ENCODE measurements at places on chromosomes 1 and 21.

DNA sequence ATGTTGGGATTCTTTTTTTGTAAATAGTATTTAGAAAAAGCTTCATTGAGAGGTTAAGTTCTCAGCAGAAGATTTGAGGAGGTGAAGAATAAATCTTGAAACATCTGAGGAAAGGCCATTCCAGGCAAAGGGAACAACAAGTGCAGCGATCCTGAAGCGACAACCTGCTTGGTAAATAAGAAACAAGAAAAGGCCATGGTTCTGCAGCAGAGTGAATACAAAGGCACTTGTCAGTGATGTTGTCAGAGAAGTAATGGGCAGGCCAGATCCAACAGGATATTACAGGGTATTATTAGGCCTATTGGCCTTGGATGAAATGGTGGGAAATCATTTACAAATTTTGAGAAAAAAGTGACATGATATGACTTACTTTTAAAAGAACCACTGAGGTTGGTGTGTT lies 960.0 kb downstream of the PLA2G4A start:
- no peak for DNase-seq

DNA sequence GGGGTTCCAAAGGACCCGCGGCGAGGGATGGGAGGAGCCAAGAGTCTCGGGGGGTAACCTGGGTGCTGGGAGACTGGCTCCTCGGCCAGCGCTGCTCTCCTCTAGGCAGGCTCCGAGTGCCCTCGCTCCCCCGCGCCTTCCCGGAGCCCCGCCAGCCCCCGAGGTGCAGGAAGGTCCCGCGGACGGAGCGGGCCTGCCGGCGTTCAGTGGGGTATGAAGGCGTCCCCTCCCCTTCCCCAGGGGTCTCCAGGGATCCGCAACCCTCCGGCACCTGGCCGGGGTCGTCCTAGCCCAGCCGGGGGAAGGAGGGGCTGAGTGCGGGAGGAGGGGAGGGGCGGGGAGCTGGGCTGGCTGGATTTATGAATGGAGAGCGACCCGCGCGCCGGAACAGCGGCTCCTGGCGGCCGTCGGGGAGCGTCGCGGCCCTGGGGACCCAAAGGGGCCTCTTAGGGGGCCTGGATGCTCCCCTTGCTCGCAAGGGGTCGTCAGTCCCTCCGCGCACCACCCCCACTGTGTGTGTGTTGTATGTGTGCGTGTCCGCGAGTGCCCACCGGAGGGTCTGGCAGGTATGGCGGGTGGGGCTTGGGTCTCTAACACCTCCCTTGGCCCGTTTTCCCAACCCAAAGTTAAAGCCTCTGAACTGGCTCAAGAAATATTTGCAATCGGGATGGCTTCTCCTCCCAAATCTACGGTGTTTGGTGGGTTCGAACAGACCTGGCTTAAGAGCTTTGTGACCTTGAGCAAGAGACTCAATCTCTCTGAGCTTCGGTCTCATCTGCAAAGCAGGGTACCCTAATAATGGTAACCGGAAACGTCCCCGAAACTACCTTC lies 642 bp downstream of the HCRTR1 start:
- peak; percentile 12 for DNase-seq

DNA sequence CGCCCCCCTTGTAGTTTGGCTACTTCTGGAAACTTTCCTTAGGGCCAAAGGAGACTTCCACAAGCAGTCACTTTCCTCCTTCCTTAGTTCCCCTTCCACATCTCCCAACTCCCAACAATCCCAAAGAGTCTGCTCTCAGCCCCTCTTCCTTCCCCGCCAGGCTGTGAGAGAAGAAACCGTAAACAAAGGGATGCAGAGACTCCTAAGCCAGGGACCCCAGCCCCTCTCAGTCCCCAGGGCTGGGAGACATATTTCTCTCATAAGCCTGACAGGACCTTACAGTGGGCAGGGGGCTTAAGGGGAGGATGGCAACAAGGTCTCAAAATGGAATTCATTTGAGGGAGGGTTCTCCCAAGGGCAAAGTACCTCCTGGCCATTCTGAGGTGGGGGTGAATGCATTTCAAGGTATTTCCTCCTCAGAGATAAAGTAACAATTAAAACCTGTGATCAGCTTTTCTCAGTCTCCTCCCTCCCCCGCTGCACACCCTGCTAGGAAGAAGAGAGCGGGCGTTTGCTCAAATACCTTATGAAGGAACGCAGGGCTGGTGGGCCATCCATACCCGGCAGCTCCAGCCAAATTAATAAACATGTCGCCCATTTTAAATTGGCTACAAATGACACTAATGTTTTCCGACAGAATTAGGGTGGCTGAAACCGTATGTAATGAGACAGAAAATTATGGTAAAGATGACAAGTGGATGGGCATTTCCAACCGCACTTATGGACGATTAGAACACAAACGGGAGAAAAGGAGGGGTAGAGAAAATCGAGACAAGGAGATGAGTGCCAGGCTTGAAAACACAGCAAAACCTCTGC lies 4.0 kb downstream of the BARHL2 start:
- DNase-seq, result no peak

- no peak for DNase-seq
These were observed 2.3 kb upstream of the RGSL1 start for GRCh38 chr1:182447660-182448059.

DNA sequence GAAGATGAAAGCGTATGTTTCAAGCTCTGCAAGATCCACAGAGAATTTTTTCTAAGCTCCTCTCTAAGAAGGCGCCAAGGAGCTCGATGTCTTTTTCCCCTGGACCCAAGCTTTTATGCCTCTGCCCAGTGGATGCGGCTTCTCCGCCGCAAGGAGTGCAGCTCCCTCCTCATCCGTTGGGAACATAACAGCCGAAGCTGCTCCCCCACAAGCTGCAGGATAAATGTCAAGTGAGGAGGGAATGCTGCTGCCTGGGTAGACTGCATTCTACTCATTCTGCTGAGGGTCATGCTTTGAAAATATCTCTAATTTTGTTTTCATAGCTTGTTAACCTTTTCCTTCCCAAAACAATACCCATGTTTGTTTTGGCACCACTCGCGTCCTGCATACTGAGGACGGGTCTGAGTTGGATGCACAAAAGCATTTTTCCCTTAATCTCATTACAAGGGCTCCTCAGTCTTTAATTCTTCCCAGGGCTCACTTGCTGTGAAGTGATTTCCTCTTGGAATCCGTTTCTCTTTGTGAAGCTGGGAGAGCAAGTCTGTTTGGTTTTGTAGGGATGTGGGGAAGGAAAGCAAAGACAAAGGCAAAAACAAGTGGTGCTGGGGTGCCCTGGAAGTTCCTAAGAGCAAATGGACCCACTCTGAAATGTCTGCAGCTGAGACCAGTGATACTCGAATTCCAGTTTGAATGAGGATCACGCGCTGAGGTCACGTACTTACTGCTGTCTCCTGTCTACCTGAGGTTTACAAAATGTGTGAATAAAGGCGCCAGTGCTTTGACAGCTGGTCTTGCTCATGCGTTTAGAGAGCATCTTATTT lies 134.0 kb upstream of the IRF2BP2 start:
- peak; percentile 24 for DNase-seq

GRCh38 chr21:34344584-34344983 lies 19.2 kb upstream of the KCNE2 start:
- peak; percentile 49 for DNase-seq

DNA sequence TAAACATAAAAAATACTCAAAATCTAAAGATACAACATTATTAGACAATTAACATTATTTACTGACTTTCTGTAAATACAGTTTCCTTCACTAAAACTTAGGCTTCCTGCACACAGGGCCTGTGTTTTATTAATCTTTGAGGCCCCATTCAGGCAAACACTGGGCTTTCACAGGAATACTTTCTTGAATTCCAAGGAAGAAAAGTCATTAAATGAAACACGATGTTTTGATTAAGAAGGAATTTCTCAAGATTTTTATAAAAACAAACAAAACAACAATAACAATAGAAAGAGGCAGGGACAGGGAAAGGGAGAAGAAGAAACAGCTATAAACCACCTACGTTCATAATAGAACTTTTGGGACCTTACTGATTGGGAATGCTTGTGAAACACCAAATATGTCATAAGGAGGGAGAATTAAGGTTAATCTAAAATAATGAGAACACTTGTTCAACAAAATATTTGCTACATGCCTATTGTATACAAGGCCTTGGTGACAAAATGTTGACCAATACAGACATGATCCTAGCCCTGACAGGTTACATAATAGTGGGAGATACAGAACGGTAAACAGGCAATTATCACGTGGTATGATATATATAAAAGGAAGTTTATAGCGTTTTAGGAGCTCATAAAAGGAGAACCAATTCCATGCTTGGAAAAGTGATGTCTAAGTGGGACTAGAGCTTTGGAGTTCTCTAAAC lies 3.6 kb downstream of the DDAH1 start:
- DNase-seq, result no peak

- no peak for DNase-seq
These were observed 1.2 kb downstream of the HDGF start for GRCh38 chr1:156750191-156750672.

- DNase-seq, result no peak
These were observed 118.3 kb upstream of the SLC25A33 start for GRCh38 chr1:9420835-9421532.

DNA sequence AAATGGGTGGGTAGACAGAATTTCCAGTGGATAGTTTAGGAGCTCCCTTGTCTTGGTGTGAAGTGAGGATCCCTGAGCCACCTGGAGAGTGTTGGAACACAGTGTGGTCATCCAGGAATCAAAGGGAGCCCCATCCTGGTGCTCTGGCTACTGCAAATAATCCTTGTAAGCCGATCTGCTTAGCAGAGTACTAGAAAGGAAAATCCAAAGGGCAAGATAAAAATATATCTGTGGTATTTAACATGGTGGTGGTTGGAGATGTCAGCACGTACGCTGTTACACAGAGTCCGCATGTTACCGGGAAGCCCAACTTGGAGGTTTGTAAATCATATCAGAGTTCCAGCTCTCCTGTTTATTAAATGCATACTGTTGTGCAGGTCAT lies 39.0 kb downstream of the VANGL1 start:
- DNase-seq, result no peak

DNA sequence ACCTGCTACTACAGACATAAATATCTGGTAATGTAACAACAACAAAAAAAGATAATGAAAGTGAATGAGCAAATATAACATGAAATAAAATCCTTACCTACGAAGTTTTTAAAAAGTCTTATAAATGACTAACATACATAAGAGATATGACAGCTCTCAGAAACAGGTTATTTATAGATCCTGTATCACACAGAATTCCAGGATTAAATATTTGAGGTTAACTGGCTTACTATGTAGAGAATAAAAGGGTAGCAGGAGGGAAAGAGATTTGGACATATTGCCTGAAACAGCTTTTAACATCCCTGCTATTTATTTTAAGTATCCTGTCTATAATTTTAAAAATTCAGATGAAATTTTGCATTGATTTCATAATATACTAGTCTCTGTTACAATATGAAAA lies 16.3 kb downstream of the MYSM1 start:
- no peak for DNase-seq

GRCh38 chr1:180231936-180232335 lies 1.9 kb downstream of the LHX4 start:
- no peak for DNase-seq

- no peak for DNase-seq
These were observed 34.6 kb upstream of the FHAD1 start for GRCh38 chr1:15212216-15212953.

DNA sequence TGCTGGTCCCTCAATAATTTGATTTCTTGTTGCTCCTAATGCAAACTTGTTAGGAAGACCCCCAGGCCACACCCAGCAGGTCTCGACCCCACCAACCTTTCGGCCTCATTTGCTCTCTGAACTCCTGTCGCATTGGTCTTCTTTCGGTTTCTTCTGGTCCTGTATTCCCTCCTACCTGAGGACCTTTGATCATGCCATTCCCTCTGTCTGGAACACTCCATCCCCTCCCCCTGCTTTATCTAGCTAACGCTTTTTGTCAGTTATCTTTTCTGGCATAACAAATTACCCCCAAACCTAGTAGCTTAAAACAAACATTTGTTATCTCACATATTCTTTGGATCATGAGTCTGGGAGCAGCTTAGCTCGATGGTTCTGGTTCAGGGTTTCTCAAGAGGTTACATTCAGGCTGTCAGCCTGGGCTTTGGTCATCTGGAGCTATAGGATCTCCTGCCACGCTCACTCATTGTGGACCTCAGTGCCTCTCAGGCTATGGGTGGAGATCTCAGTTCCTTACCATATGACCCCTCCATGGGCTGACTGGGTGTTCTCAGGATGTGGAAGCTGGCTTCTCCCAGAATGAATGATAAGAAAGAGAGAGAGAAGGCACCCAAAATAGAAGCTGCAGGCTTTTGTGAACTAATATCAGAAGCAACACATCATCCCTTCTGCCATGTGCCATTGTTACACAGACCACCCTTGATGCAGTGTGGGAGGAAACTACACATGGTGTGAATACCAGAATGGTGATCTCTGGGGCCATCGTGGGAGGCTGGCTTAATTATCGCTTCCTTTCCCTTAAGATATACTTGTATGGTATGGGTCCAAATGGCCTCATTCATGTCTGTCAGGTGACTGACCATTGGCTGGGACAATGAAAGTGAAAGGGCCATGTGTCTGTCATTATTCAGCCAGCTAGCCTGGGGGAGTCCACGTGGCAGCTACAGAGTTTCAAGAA lies 29.1 kb upstream of the BCAR3 start:
- no peak for DNase-seq

- no peak for DNase-seq
These were observed 39.7 kb downstream of the TTC13 start for GRCh38 chr1:230938924-230939368.

DNA sequence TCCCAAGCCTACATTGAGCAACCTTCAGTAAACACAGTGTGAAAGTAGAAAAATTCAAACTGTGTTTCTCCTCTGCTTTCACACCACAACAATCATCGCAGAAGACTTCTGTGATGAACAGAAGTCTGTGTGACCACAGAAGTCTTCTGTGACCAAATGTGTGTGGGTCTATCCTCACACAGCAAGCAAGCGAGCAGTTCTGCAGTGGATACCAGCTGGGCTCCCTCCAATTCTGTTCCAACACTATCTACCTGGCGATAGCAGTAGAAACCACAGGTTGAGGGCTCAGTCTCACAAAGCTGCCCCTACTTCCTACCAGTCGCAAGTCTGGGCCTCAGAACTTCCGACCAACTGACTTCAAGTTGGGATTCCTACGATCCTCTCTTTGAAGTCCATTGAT lies 21.0 kb upstream of the RAP1A start:
- no peak for DNase-seq

DNA sequence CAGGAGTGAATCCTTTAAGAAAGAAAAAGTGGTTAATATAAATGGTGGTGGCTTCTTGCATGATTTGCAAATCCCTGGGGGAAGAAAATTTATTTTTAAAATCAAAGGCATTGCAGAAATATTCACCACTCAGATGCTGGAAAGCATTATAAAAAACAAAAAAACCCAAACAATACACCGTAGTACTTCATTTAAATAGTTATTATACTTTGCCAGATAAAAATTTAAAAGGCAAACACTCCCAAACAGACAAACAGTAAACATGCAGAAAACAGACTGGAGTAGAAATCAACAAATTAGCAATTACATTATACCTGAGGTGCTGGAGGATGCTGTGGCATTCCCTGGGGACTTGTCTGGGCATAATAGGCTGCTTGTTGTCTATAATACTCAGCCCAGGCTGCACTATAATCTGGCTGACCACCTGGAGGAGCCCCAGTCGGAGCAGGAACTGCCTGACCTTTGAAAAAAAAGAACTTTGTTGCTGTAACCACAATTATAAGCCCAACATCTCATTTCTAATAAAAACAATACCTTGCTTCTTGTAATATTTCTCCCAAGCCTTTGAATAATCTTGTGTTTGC lies 29.9 kb downstream of the FUBP1 start:
- peak; percentile 42 for DNase-seq
